CD4-positive, alpha-beta T cell treated with Interleukin-2 at 100 ng/mL for 4 hours (primary cell): ENCODE measurements at places on chromosomes 3 and 15.

GRCh38 chr15:29420188-29420587, 150.6 kb upstream of the NSMCE3 start:
- no peak for DNase-seq

DNA sequence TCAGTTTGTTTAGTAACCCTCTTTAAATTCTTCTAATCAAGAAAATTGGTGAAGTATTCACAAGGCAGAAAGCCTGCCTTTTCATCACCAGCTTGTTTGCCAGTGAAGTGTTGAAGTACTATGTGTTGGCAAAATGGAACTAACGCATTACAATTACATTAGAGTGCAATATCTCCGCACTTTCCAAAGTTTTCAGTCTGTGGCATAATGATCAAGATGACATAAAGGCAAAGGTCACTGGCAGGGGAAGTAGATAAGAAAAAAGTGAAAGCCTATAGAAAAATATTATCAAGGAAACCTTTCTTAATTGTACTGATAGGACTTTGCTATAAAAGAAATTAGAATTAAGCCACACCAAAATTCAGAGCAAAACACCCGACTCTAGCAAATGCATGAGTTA, 25.0 kb upstream of the TM4SF1 start:
- no peak for DNase-seq

GRCh38 chr3:160280836-160281235, 55.6 kb downstream of the C3orf80 start:
- no peak for DNase-seq

- no peak for DNase-seq
These were observed 52.5 kb downstream of the CYP11A1 start for GRCh38 chr15:74314795-74315438.

DNA sequence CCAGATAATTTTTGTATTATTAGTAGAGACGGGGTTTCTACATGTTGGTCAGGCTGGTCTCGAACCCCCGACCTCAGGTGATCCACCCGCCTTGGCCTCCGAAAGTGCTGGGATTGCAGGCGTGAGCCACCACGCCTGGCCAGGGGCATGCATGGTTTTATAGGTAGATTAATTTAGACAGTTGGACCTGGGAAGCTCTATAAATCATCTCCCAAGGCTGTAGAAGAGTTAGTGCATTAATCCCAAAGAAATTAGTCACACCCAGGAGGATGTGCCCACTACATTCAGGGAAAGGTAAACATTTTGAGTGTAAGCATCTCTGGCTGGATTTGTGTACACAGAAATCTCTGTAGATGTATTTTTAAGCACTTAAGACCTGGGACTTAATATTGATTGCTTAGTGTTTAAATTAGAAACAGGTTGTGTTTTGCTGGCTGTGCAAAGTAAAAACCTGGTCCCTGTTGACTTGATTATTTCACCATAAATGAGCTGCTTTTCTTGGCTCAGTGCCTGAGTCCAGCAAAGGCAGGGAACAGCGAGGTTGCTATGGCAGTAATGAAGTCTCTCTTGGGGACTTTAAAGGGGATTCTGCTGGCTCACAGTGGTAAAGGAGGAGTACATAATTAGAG, 19.2 kb downstream of the EXOSC7 start:
- DNase-seq: no peak

GRCh38 chr15:76431971-76432370, 95.4 kb downstream of the ISL2 start:
- DNase-seq: no peak

DNA sequence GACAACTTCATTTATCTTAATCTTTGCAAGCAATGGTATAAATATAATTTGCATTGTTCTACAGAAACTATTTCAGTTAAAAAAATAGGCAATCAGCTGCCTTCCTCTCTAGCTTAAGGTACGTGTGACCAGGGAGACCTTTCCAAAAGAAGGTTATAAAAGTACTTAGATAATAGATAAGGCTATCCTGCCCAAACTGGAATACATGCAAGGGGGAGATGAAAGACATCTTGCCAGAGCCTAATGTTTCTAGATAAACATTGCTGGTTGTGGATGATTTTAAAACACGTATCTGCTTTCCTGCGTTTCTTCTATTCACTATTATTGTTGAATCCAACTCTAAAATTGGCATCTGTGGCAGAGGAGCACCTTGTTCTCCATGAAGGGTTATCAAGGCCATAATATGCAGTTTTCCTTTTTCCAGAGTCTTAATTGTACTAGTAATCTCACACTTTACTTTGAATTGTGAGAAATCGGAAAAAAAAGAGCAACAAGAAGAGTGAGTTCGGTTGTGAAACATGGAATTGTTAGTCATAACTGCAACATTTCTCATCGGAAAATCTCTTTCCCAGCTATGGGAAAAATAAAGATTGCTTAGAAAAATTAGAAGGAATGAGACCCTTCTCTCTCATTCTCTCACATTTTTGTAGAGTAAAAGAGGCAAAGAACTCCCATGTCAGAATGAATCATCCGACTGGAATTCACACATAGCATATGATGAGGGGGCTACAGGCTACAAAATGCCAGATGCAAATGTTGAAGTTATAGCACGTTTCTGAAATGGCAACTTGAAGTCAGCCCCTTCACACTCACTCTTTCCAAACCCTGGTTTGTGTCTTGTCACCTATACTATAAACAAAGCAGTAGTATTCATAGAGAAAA, 936.1 kb upstream of the NR2F2 start:
- no peak for DNase-seq

GRCh38 chr3:49006408-49007067, 653 bp upstream of the WDR6 start:
- no peak for DNase-seq

DNA sequence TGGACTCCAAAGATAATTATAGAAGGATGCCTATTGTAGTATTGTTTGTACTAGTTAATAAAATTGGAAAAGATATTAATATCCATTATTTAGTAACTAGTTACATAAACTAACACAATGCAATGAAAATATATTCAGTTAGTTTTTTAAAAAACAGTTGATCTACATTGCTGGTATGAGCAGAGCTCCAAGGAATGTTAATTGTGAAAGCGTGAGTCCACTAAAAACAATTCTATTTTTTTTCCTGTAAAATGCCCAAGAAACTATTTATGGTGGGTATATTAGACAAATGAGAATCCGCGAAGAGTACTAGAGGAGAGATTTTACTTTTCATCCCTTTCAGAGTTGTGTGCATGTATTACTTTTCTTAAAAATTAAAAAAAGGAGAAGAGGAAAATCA, 104.3 kb downstream of the MCTP2 start:
- no peak for DNase-seq

DNA sequence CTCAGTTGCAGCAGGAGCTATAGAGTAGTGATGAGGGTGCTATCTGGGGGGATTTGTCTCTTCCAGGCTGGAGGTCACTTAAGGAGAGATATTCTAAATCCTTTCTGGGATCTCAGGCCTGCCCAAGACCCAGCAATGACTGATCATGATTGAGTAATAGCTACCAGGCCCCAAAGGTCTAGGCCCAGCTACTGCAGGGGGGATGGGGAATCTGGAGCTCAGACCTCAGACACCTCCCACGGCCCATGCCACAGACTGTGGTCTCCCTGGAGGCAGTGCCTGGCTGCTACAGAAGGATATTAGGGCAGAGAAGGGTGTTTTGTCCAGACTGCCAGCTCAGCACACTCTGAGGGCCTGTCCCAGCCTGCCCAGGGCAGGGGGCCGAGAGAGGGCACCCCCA, 6.9 kb downstream of the SLC38A3 start:
- DNase-seq: no peak

DNA sequence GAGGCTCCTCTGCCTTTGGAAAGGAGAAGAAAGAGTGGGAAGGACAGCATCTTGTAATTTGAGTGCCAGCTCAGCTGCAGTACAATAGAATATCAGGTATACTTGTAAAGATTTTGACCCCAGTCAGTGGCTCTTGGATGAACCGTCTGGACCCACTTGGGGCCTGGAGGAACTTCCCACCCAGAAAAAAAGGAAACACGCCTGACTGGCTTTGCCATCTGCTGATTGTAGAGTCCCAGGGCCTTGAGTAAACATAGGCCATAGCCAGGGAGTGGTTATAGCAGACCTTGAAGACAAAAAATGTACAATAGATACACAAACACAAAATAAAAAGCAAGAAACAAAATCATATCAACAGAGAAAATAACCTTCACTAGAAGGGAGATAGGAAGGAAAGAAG, 112.1 kb downstream of the GOLIM4 start:
- DNase-seq: no peak

DNA sequence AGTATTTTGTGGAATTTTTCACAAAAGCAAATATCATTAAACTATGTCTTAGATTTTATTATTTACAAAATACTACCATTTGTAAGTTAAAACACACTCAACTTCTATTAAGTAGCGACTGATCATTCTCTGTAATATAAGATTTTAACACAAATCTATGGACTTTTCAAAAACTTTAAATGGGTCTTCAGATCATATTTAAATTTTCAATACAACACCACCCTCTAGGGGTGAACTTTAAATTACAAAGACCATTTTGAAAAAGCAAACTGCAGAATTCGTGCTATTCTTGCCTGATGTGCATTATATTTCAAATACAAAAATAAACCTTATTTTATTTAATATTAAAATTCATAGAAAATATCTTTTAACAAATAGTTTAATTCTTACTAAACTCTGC, 8.2 kb upstream of the VGLL4 start:
- DNase-seq: peak; percentile 61

DNA sequence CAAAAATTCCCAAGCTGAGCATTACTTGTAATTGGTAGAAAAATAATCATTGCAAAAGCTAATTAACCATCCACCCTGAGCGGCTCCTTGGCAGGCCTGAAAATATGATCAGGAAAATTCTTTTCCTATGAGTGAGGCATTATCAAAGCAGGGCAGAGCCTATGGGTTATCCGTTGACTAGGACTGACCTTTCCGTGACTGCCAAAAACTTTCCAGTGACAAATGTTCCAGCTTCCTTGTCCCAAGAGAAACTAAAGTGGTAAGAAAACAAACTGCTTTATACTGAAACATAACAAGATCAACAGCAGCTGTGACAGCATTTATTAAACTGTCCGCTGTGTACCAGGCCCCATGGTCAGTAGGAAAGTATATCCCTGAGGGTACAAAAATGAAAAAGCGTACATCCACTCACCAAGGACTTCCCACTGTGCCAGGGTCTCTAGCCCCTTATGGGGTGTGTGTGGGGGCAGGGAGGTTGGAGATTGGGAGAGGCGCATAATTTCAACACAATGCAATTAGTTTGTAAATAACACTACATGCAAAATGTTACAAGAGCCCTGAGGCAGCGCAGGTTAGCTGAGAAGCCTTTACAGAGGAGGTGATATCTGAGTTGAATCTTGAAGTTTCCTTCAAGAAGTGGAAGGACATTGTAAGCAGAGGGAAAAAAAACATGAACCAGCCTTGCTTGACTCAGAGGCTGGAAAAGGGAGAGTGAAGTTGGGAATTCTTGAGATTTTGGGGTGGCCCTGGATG, 8.5 kb downstream of the LIPC start:
- no peak for DNase-seq

GRCh38 chr3:23752126-23752525, 53.6 kb upstream of the UBE2E1 start:
- DNase-seq: no peak

DNA sequence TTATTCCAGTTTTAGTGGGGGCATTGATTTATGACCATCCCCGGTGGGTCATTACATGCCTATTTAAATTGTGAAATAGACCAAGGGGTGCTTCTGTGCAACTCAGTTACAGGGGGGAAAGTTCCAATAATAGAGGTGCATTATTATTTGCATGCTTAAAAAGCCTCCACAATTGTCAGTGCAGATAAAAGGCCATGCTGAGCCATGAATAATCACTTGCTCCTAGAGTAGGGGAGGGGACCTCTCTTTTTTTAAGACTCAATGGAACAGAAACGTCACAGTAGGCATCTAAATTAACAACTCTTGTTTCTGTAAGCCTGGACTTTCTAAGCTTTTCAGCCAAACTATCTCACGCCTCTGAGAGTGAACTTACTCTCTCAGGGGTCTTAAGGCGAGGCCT, 66.5 kb upstream of the CMTM7 start:
- DNase-seq: no peak

DNA sequence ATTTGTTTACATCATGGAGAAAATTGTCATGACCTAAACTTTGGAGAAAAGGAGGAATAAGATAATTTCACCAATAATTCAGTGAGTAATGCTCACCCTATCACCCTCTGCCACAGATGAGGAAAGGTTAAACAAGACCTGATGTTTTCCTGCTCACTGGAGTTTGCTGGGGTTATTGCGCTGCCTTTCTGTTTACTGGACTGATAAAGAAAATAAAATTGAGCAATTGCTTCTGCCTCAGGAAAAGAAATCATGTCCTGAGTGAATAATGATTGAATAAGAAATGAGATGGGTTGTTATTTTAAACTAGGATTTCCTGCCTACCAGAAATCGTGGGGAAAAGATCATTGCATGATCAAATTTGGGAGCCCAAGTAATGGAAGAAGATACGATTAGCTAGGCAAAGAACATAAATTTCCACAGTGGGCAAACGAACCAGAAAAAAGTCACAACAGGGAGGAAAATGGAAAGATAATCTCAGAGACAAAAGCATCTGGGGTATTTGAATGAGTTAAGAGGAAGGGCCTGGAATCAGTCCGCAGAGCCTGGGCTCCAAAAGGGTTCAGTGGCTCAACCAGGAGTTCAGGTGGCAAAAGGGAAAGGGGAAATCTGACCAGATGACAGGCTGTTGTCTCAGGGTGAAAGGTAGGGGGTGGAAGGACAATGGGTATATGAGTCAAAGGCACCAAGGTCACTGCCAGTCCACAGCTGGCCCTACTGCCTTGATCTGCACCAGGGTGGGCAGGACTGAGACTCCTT, 146.8 kb downstream of the FAM43A start:
- no peak for DNase-seq

DNA sequence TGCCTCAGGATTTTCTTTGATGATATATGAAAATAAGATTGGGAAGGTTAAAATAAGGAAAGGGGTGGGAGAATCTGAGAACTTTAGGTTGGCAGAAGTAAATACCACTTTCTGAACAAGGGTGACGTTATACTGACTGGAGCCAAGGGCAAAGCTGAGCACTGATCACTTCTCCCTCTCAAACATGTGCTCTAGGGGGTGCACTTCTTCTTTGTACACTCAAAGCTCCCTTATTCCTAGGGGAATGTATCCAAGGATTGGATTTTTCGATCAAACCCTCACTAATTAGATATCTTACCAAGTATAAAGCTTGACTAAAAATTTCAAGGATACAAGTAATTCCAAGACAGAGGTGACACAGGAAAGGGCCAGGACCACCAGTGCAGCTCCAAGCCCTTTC, 243.9 kb upstream of the UMPS start:
- no peak for DNase-seq

GRCh38 chr3:154779571-154779970, 300.5 kb upstream of the MME start:
- no peak for DNase-seq

- no peak for DNase-seq
These were observed 83.7 kb downstream of the ETV5 start for GRCh38 chr3:186025161-186025560.

- DNase-seq: no peak
These were observed 80.2 kb upstream of the TPM1 start for GRCh38 chr15:62962101-62962995.

GRCh38 chr3:100525753-100526612, 33.6 kb downstream of the TMEM45A start:
- DNase-seq: no peak
